Naive thymus-derived CD8-positive, alpha-beta T cell (primary cell): ENCODE measurements at places on chromosomes 12 and 14. TPM values are rescaled to one million over a fixed set of nuclear protein-coding genes. Genes with fewer than 3 reads are reported as not detected.

DNA sequence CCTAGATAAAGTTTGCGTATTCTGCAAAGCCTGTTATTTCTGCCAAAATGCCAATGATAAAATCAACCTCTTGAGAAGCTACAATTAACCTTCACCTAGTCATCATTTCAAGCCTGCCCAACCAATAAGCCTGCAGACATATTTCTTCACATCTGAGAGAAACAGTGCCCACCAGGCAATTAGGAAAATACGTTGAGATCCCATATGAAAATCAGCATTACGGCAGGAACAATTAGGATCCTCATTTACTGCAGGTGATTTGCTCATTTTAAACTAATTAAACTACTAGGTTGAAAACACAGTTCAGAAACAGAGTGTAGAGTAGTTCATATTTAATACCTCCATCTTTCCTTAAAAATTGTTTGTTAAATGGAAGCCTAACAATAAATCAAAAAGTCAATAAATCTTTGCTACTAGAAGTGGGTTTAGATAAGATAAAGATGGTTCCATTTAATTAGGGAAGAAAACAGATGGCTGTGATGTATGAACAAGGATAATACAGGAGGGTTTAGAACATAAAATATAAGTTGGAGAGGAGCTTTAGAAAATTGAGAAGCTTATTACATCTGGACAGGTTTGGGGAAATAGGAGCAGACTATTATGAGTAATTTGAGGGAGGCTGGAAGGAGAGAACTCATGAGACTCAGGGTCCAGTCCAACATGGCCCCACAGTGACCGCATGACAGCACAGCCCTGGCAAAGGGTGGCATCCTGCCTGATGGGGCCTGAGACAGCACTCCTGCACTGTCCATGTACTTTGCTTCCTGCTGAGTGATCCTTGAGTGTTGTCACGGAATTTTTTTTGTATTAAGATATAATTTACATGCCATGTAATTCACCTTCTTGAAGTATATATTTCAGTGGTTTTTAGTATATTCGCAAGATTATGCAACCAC, 26.9 kb upstream of the PYGL start:
- H3K4me3 ChIP-seq = no peak overlapping the region
- H3K27ac ChIP-seq = no peak overlapping the region
- H3K4me1 ChIP-seq = no peaks in the 10 kb centered on the region
- DNase-seq = no peak
- H3K27me3 ChIP-seq = no peaks in the 10 kb centered on the region

DNA sequence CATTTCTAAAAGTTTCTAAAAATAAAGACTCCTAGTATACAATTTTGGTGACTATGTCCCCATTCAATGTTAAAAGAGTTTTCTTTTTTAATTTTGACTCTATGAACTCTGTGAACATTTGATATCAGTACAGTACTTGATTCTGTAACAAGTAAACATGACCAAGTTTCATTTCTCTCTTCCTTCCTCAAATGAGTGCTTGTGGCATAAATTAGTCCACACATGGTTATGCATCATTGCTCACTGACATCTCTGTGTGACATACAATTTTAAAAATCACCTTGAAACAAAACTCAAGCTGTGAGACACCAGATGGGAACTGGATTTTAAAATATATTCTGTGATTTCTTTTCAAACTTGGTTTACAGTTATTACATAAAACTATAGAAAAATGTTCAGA, 253.9 kb upstream of the MDGA2 start:
- H3K27me3 ChIP-seq = peaks cover 1% of the 10 kb centered on the region
- H3K27ac ChIP-seq = no peak overlapping the region
- no peak for DNase-seq
- no peaks in the 10 kb centered on the region for H3K4me1 ChIP-seq
- H3K36me3 ChIP-seq = no peaks in the 10 kb centered on the region

- H3K27ac ChIP-seq = no peak overlapping the region
- H3K4me1 ChIP-seq = no peaks in the 10 kb centered on the region
- DNase-seq = no peak
These were observed 444.5 kb upstream of the FAR2 start for GRCh38 chr12:28704477-28705169.

DNA sequence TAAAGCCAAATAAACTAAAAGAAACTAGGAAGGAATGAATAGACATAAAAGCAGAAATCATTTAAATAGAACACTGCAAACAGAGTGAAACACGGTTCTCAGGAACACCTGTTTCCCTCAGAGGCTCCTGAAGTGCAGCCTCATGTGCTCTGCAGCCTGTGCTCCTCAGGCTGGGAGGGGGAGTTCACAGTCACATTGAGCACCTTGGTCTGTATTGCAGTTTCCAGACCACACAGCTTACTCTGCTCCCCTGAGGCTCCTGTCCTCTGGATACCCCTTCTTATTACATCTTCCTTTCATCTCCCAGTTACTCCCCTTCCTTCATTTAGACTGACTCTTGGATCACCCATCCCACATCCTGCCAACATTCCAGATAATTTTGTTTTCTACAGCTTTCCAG, 49.7 kb upstream of the DCD start:
- no peak for DNase-seq
- no peaks in the 10 kb centered on the region for H3K36me3 ChIP-seq
- H3K27me3 ChIP-seq = peaks cover 22% of the 10 kb centered on the region
- H3K4me3 ChIP-seq = no peak overlapping the region

DNA sequence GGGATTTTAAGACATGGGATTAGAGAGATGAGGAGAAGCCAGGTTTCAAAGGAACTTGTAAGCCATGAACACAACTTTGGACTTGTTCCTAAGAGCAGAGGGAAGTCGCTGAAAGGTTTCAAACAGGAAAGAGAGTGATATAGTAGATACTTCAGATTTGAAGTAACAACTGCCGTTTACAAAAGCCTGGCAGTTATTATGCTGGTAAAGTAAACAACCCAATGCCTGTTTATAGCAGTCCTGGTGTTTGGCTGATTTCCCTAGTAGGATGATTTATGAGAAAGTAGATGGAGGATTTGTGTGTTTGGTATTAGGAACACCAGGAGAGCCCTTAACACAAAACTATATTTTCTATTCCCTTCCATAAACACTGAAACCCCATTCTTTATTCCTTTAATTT, 285.7 kb downstream of the RMST start:
- DNase-seq = no peak
- no peak overlapping the region for H3K27ac ChIP-seq
- H3K36me3 ChIP-seq = no peaks in the 10 kb centered on the region
- H3K4me1 ChIP-seq = no peaks in the 10 kb centered on the region

GRCh38 chr14:66311990-66312389, 174.2 kb upstream of the CCDC196 start:
- peaks cover 15% of the 10 kb centered on the region for H3K36me3 ChIP-seq
- DNase-seq = no peak
- no peak overlapping the region for H3K4me3 ChIP-seq
- H3K27ac ChIP-seq = no peak overlapping the region
- H3K27me3 ChIP-seq = no peaks in the 10 kb centered on the region
- no peaks in the 10 kb centered on the region for H3K4me1 ChIP-seq

DNA sequence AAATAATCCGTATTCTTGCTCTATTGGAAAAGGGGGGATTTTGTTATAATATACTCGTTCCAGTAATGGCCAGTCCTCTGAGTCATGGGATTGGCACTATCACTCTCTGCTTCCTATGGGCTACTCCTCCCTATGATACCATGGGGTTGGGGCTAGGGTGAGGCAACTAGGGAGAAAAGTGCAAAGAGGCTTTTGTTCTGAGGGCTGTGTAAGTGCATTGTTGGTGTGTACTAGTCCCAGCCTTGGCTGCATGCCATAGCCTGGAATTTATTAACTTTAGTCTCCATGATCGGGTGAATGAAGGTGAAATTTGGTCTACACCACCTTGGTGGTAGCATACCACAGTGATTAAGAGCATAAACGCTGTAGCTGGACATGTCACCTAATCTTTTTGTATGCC, 247.6 kb downstream of the RPAP3 start:
- H3K4me3 ChIP-seq = no peak overlapping the region
- no peak overlapping the region for H3K27ac ChIP-seq
- peaks cover 3% of the 10 kb centered on the region for H3K4me1 ChIP-seq
- peaks cover 26% of the 10 kb centered on the region for H3K36me3 ChIP-seq
- DNase-seq = no peak

- DNase-seq = no peak
- H3K27ac ChIP-seq = no peak overlapping the region
- peaks cover 12% of the 10 kb centered on the region for H3K4me1 ChIP-seq
- no peak overlapping the region for H3K4me3 ChIP-seq
- peaks cover 52% of the 10 kb centered on the region for H3K27me3 ChIP-seq
These were observed 931.4 kb downstream of the DIO2 start for GRCh38 chr14:79279645-79280597.

DNA sequence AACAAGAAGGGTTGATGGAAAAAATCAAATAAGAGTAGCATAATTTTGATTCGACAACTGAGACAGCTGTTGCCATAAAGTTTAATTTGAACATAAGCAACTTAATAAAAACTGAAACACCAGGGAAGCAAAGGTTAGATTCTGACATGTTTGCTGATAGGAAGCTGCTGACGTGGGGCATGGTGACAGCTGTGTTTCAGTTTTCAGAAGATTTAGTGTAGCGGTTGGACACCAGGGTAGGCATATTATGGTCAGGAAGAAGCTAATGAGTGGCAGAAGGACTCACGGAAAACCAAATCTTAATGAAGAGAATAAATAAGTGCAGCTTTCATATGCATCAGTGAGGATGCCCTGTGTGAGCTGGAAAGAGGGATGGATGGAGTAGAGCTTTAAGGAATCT, 336.7 kb upstream of the RPL10L start:
- H3K27me3 ChIP-seq = no peaks in the 10 kb centered on the region
- no peaks in the 10 kb centered on the region for H3K36me3 ChIP-seq
- DNase-seq = no peak

- no peaks in the 10 kb centered on the region for H3K36me3 ChIP-seq
- H3K4me3 ChIP-seq = no peak overlapping the region
- no peak for DNase-seq
- no peaks in the 10 kb centered on the region for H3K4me1 ChIP-seq
- H3K27me3 ChIP-seq = no peaks in the 10 kb centered on the region
These were observed 205.4 kb downstream of the DAD1 start for GRCh38 chr14:22383515-22384166.

DNA sequence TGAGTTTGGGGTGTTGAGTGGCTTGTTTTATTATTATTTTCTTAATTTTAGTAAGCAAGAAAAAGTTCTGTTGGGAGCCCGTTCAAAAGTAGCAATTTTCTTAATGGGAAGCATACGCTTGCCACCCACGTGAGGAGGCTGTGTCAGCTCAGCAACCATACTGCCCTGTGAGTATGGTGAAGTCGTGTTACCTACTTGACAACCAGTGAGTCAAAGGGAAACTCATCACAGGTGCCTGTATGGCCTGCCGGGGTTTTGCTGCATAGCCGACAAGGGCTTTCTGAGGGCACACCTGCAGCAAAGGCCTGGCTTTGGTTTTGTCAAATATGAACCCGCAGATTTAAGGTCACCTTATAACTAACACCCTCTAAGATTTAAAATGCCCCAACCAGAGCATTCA, 31.1 kb downstream of the PITPNM2 start:
- peak overlapping the region; percentile 96 for H3K27ac ChIP-seq
- H3K4me1 ChIP-seq = peaks cover 80% of the 10 kb centered on the region
- DNase-seq = no peak
- no peaks in the 10 kb centered on the region for H3K36me3 ChIP-seq
- peak overlapping the region; percentile 82 for H3K4me3 ChIP-seq

- no peak overlapping the region for H3K4me3 ChIP-seq
- no peaks in the 10 kb centered on the region for H3K36me3 ChIP-seq
- DNase-seq = no peak
- no peaks in the 10 kb centered on the region for H3K27me3 ChIP-seq
These were observed 31.6 kb upstream of the PTPRQ start for GRCh38 chr12:80412343-80412953.

- no peak for DNase-seq
- H3K4me3 ChIP-seq = no peak overlapping the region
- no peaks in the 10 kb centered on the region for H3K36me3 ChIP-seq
- H3K27ac ChIP-seq = no peak overlapping the region
- H3K4me1 ChIP-seq = no peaks in the 10 kb centered on the region
These were observed 356.0 kb downstream of the DUSP6 start for GRCh38 chr12:88996200-88996788.

DNA sequence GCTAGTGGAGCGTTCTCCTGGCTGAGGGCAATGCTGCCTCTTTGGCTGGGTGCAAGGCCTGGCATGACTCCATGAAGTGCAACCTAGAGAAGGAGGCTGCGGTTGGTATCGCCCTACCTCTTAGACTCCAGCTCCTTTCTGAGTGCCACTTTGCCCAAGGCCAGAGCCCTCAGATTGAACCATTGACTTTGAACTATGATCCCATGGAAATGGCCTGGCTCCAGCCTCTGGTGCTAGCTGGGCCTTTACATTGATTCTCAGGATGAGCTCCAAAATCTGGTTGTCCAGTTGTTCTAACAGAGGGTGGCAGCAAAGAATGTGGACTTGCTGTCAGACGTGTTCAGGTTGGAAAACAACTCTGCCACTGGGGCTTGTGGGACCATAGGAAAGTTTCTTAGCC, 16.1 kb upstream of the SMOC1 start:
- no peak overlapping the region for H3K4me3 ChIP-seq
- H3K4me1 ChIP-seq = no peaks in the 10 kb centered on the region
- no peaks in the 10 kb centered on the region for H3K36me3 ChIP-seq

DNA sequence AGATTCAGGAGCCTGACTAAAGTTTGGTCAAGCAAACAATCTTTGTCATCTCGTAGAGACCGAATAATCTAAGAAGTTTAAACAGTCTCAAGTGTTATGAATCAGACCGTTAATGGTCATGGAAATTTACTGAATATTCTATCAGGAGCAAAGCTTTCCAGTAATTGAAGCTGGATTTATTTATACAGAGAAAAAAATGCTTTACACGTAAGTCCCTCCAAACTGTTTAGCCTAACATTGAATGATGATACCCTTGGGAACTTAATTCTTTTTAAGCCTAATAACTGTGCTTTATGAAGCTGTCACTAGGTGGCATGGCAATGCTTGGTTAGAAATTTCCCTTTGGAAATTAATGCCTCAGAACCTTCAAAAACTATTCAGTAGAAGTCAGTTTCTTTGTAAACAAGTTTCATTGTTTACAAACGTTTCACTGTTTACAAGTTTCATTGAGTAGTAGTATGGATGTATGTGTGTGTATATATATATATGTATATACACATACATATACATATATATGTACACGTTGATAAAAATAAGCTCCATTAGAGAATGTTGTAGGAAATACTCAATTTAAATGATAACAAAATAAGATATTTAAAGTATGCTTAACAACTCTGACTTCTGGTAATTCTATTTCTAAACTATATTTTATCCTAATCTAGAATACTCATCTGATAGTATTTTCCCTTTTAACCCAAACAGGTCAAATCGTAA, 32.1 kb downstream of the DEPDC4 start:
- DNase-seq = peak; percentile 30
- no peak overlapping the region for H3K4me3 ChIP-seq
- H3K27me3 ChIP-seq = no peaks in the 10 kb centered on the region
- no peaks in the 10 kb centered on the region for H3K36me3 ChIP-seq
- no peak overlapping the region for H3K27ac ChIP-seq

The OR6C2 gene
- total RNA-seq = not detected

The PRH2 gene
- total RNA-seq = not detected

The P2RX2 gene
- not detected for total RNA-seq
